Fibroblast of lung (primary cell): ENCODE measurements at places on chromosomes 2 and 18. TPM values are rescaled to one million over a fixed set of nuclear protein-coding genes. Genes with fewer than 3 reads are reported as not detected.

The PLB1 gene
- total RNA-seq: 1.3 and 1.8 TPM in 2 replicates

The CFAP65 gene
- not detected in 2 replicates for total RNA-seq

The DNAJC5G gene
- not detected in 2 replicates for total RNA-seq

The UGT1A3 gene
- not detected in 2 replicates for total RNA-seq

The FOXI3 gene
- not detected in 2 replicates for total RNA-seq

- peak; percentile 94 for DNase-seq
Observed at GRCh38 chr18:54734059-54734458, 94.2 kb upstream of the RAB27B start.

DNA sequence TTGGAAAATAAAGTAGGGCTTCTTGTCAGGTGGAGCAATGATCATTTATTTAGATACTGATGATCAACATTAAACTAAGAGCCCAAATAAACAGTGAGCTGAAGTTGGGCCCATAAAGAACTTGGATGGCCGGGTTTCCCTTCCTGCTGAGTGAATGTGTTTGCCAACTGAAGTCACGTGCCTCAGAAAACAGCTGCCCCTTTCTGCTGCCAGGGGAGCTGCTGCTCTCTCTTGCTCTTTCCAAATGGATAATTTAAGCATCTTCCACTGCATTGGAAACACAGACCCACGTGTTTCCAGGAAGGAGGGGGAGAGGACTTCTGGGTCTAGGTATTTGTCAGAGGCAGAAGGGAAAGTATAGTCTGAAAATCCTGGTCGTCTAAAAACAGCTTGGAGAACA lies 22.9 kb upstream of the NCKAP5 start:
- DNase-seq: peak; percentile 70

- DNase-seq: no peak
Observed at GRCh38 chr18:50871846-50872245, 7.1 kb upstream of the ME2 start.

DNA sequence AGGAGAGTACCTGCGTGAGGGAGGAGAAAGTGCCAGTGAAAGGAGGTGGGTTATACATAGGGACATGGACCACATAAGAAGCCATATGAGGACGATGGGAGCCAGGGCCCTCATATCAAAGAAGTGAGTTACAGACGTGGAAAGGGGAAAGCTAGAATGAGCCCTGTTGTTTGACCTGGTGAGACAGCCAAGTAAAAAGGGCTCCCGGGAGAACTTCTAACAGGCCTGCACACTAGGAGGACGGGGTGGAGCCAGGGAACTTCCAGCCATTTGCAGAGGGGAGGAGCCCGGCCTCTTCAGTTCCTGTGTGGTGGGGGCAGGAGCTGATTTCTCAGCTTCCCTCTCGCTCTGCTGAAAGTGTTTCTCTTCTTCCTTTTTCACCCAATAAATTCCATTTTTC lies 84.1 kb upstream of the SLC66A3 start:
- no peak for DNase-seq

- DNase-seq: peak; percentile 60
Observed at GRCh38 chr2:29114946-29115609, at the start of gene CLIP4. Gene CLIP4 (plus strand): TSS chr2:29115415. CDS start chr2:29121389, 5,974 bp downstream.

DNA sequence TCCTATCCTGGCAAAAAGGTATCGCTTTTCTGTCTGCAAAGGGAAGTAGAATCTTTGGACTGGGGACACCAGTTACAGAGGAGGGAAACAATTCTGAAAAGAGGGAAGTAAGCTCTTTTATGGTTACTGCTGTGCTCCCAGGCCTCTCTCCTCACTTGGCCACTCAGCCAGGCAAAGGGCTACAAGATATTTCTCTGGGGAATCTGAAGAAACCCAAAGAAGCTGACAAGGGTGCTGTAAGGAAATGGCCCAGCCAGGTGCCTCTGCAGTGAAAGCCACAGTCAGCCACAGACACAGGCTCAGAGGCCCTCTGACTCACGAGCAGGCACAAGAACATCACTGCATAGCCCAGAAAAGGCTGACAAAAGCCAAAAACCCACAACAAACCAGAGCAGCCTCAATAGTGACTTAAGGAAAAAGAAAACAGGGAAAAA lies 5.8 kb downstream of the HDLBP start:
- peak; percentile 78 for DNase-seq

DNA sequence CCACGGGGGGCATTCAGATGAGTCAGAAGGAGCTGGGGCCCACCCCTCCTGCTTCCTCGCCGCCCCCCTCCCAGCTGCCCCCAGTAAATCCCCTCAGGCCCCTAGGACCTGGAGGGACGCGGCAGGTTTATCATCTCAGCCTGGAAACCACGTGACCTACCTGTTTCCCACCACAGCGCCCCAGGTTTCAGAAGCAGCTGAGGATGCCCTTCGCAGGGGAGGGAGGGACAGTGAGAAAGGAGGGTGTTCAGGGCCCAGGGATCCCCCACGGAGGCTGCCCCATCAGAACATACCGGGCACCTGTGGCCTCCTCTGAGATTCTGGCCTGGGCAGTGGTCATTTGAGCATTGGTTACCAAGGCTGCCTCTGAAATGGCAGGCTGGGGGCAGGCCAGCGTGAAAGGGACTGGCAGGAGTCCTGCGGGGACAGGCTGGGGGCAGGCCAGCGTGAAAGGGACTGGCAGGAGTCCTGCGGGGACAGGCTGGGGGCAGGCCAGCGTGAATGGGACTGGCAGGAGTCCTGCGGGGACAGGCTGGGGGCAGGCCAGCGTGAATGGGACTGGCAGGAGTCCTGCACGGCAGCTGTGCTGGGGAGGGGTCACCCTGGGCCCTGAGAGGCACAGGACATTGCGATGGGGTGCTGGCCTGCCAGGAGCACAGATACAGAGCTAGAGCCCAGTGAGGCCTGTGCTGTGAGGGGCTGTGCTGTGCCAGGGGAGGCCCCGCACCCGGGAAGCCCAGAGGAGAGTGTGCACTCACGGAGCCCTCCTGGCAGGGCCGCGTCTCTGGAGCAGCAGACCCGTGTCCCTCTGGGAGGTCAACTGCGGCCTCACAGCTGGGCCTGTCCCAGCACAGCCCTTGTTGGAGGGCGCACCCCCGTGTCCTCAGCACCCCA lies 1.6 kb downstream of the NEU4 start:
- DNase-seq: no peak

GRCh38 chr2:49973436-49973835 lies 819.1 kb upstream of the FSHR start:
- no peak for DNase-seq

DNA sequence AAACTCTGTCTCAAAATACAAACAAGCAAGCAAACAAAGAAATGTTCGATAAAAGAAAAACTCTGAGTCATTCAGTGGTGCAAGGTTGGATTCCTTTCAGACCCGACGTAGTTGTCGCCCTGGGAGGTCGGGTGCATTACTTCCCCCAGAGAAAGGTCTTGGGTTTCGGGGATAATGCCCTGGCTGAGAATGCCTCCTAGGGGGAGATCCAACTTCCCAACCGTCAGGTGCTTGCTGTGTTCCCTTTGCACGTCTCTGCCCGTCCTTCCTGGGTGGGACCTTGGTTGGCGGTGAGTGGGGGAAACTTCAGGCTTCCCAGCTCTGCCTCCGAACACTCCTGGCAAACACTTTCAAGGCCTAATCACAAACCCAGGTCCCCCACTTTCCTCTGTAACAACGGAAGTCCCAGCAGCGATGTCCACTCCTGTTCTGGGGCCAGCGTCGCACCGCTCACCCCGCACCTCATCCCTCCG lies 609 bp downstream of the TPGS2 start:
- DNase-seq: peak; percentile 62

GRCh38 chr2:144666032-144666431 lies 146.1 kb upstream of the ZEB2 start:
- no peak for DNase-seq

GRCh38 chr18:30623401-30624065 lies 419.0 kb downstream of the DSC3 start:
- DNase-seq: peak; percentile 49

DNA sequence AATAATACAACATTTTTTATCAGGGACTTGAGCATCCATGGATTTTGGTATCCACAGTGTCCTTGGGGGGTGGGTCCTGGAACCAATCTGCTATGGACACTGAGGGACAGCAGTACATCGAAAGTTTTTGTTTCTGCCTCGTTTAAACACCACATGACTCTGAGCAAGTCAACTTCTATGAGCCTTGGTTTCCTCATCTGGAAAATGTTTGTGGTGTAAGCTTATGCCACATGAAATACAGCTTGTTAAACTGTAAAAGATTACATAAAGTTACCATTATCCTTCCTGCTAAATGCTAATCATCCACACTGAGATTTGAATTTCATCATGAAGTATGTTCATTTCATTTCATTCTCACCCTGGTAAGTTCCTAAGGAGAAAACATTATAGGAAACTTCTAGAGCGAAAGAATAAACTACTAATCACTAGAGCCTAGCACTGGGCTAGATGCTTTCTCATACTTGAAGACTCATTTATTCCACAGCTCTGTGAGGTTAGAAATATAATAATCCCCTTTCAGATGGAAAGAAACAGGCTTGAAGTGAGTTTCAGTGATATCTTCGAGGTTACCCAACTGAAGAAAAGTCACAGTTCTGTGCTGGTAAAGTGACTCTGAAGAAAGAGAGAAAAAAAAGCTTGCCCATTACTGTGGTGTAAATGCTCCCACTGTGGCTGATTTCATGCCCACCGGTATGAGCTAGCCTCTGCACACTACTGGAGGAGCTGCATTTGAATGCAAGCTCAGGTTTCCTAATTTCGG lies 29.2 kb downstream of the MCFD2 start:
- DNase-seq: no peak
